Caco-2 (cell line): ENCODE measurements at places on chromosomes 4 and X. TPM values are rescaled to one million over a fixed set of nuclear protein-coding genes. Genes with fewer than 3 reads are reported as not detected.
A peak's percentile ranks its signal among the peaks of the same experiment; 100 is the strongest.

DNA sequence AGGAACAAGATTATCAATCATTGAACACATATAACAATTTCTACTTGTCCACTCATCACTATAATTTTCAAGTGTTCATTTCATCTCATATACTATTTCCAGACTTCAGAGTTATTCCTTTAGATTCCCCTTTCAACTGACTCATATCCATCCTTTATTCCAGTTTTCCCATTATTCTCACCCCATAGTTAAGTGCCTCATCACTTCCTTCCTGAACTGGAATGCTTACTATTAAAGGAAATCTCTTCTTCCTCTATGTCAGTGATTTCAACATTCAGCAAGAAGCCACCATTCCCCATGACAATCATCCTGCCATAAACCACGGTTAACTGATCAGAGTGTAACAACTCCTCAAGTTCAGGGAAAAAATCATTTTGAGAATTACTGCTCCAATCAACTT lies 198.9 kb downstream of the FBXO8 start:
- no peaks in the 10 kb centered on the region for H3K36me3 ChIP-seq
- H3K4me1 ChIP-seq: peaks cover 8% of the 10 kb centered on the region
- no peaks in the 10 kb centered on the region for H3K27me3 ChIP-seq

- no peak overlapping the region for H3K4me3 ChIP-seq
- no peak overlapping the region for H3K27ac ChIP-seq
- H3K27me3 ChIP-seq: no peaks in the 10 kb centered on the region
- no peak for DNase-seq
- no peaks in the 10 kb centered on the region for H3K4me1 ChIP-seq
Measured at GRCh38 chr4:128917781-128918180, 108.3 kb downstream of the JADE1 start.

DNA sequence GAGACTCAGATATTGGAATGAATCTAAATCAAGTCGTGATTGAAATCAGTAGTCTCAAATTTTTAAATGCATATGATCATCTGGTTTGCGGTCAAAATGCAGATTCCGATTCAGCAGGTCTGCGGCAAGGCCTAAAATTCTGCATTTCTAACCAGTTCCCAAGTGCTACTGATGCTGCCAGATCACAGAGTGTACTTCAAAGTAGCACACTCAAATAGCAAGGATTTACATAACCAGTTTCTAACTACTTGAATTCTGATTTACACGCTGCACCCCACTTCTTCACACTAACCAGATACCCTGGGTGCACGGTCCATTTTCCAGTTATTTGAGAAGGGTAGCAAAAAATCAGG lies 752 bp downstream of the MBTPS2 start:
- H3K27ac ChIP-seq: peak overlapping the region; percentile 87
- H3K4me3 ChIP-seq: peak overlapping the region; percentile 86
- H3K36me3 ChIP-seq: no peaks in the 10 kb centered on the region
- peaks cover 10% of the 10 kb centered on the region for H3K4me1 ChIP-seq
- no peaks in the 10 kb centered on the region for H3K27me3 ChIP-seq
- no peak for DNase-seq

- no peaks in the 10 kb centered on the region for H3K36me3 ChIP-seq
- DNase-seq: no peak
- no peaks in the 10 kb centered on the region; the same call in 1 of the 2 replicates for H3K27me3 ChIP-seq
- no peak overlapping the region for H3K27ac ChIP-seq
Measured at GRCh38 chr4:84563002-84563401, 19.9 kb upstream of the CDS1 start.

The PPBP gene
- not detected in 2 replicates for total RNA-seq

DNA sequence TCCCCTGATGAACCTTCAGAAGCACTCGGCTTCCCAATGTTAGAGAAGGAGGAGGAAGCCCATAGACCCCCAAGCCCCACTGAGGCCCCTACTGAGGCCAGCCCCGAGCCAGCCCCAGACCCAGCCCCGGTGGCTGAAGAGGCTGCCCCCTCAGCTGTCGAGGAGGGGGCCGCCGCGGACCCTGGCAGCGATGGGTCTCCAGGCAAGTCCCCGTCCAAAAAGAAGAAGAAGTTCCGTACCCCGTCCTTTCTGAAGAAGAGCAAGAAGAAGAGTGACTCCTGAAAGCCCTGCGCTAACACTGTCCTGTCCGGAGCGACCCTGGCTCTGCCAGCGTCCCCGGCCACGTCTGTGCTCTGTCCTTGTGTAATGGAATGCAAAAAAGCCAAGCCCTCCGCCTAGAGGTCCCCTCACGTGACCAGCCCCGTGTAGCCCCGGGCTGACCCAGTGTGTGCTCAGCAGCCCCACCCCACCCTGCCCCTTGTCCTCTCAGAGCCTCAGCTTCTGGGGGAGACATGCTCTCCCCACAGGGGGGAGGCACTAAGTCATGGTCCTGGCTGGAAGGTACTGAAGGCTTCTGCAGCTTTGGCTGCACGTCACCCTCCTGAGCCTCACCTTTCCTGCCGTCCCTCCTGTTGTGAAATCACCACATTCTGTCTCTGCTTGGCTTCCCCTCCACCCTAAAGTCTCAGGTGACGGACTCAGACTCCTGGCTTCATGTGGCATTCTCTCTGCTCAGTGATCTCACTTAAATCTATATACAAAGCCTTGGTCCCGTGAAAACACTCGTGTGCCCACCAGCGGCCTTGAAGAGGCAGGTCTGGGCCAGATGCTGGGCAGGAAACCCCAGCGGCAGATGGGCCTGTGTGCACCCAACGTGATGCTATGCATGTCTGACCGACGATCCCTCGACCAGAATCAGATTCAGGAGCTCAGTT lies 34.7 kb downstream of the NOP14 start:
- peaks cover 8% of the 10 kb centered on the region; the same call in 1 of the 2 replicates for H3K4me1 ChIP-seq
- H3K27ac ChIP-seq: peak overlapping the region; percentile 49
- peak; percentile 39 for DNase-seq
- H3K4me3 ChIP-seq: no peak overlapping the region
- no peaks in the 10 kb centered on the region; the same call in none of the 2 replicates for H3K36me3 ChIP-seq

DNA sequence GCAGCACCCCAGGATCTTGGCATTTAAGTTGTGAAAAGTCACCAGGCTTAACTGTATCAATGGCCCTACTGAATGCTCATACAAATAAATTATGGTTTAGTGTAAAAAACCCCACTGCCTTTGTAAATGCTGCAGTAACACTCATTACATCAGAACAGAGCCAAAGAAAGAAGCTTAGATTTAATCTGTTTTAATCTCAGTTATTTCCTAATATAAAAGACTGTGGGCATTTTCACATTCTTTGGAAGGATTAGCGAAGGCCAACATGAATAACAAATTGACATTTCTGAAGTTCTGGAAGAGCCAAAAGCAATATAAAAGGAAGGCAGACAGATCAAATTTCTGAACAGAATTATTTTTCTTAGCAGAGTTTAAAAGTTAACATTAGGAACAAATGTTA lies 140.0 kb upstream of the HCCS start:
- H3K36me3 ChIP-seq: no peaks in the 10 kb centered on the region
- no peak overlapping the region for H3K4me3 ChIP-seq
- no peaks in the 10 kb centered on the region for H3K4me1 ChIP-seq
- DNase-seq: no peak
- no peaks in the 10 kb centered on the region for H3K27me3 ChIP-seq
- no peak overlapping the region for H3K27ac ChIP-seq

The AKAP4 gene
- total RNA-seq: not detected in 2 replicates

- no peak for DNase-seq
- H3K4me3 ChIP-seq: no peak overlapping the region
- H3K4me1 ChIP-seq: peaks cover 26% of the 10 kb centered on the region
- H3K27me3 ChIP-seq: no peaks in the 10 kb centered on the region
Measured at GRCh38 chrX:38275615-38276014, 51.7 kb downstream of the RPGR start.

The SMIM14 gene
- total RNA-seq: 37.6 and 41.0 TPM in 2 replicates

The RPGR gene
- 8.0 and 8.5 TPM in 2 replicates for total RNA-seq

GRCh38 chr4:24537025-24537424 lies 47.3 kb downstream of the DHX15 start:
- H3K27ac ChIP-seq: no peak overlapping the region
- no peaks in the 10 kb centered on the region for H3K27me3 ChIP-seq
- 0 out of 2 replicates have a peak, but pooled peaks cover 4% of the 10 kb centered on the region for H3K4me1 ChIP-seq
- H3K4me3 ChIP-seq: no peak overlapping the region

The JAKMIP1 gene
- total RNA-seq: not detected in 2 replicates

DNA sequence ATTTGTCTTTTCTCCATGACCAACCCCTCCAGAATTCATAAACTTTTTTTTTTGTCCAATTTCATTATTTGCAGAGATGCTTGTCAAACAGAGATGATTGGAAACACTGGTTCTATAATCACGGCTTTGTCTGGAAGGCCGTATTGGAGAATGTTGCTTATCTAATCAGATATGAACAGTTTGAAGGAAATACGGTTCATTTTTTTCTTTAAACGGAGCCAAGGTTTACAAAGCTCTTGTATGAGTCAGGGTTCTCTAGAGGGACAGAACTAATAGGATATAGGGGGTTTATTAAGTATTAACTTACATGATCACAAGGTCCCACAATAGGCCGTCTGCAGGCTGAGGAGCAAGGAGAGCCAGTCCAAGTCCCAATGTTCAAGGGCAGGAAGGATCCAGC lies 1415.8 kb downstream of the C4orf33 start:
- no peak overlapping the region for H3K4me3 ChIP-seq
- no peaks in the 10 kb centered on the region for H3K27me3 ChIP-seq
- H3K27ac ChIP-seq: no peak overlapping the region
- H3K36me3 ChIP-seq: no peaks in the 10 kb centered on the region

DNA sequence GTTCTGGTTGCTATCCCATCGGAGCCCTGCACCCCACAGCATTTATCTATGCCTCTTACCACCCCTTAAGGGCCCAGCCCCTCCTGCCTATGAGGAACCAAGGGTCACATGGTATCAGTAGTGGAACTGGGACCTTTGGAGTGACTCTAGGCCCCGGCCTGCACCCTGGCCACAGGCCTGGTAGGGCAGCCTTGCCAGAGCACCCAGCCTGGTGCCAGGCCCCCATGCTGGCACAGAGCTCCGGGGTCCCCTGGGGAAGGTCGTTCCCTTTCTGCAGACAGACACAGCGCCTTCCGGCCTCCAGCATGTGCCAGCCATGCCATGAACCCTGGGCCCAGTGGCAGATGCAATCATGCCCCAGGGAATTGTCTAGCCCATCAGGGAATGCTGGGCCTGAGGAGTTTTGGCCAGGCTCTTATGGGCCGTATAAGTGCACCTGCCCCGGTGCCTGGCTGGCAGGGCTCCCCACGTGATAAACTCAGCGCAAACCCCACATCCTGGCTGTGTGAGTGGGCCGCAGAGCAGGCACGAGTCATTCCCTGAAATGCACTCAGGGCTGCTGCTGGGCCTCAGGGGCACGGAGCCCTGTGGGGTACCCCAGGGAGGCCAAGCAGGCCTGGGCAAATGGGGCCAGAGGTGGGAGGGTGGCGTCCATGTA lies 19.8 kb upstream of the ADD1 start:
- no peaks in the 10 kb centered on the region for H3K36me3 ChIP-seq
- no peak overlapping the region for H3K4me3 ChIP-seq
- no peaks in the 10 kb centered on the region for H3K27me3 ChIP-seq
- H3K4me1 ChIP-seq: no peaks in the 10 kb centered on the region
- H3K27ac ChIP-seq: no peak overlapping the region
- DNase-seq: no peak

DNA sequence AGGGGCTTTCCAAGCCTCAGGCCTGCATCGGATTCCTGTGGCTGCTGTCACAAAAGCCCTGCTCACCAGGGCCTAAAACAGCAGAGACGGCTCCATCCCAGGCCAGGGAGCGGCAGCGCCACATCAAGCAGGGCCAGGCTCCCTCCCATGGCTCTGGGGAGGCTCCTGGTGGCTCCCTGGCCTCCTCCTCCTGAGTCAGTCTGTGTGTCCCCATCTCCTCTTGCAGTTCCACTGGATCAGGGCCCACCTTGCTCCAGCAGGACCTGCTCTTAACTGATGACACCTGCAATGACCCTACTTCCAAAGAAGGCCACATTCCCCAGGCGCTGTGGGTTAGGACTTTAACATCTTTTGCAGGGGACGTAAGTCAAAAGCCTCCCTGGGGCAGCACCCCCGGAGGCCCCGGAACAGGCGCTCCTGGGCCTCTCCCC lies 51.9 kb downstream of the CPZ start:
- H3K4me1 ChIP-seq: no peaks in the 10 kb centered on the region
- H3K27ac ChIP-seq: no peak overlapping the region
- H3K36me3 ChIP-seq: no peaks in the 10 kb centered on the region
- DNase-seq: no peak
- no peak overlapping the region for H3K4me3 ChIP-seq
- no peaks in the 10 kb centered on the region for H3K27me3 ChIP-seq

DNA sequence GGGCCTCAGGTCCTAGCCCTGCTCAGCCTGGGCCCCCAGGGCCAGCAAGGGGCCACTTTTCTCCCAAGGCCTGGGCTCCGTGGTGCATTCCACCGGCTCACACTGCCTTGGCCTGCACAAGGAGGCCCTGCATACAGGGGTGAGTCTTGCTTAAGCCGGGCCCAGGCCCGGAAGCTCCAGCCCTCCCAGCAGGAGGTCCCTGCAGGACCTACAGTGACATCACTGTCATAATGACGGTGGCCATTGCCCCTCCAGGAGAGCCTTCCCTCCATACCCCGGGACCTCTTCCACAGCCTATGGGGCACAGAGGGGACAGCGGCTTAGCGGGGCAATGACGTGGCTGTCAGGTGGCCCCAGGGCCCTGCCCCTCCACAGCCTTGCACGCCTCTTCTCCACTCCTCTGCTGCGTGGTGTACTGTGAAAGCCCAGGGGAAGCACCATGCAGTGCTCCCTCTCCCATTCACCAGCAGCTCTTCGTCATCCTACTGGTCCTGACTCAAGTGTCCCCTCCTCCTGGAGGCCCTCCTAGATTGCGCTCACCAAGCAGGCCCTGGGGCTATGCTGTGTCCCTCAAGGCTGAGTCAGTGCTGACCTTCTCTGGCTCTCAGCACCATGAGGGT lies 32.3 kb upstream of the AFAP1 start:
- H3K36me3 ChIP-seq: no peaks in the 10 kb centered on the region
- DNase-seq: no peak
- no peak overlapping the region for H3K4me3 ChIP-seq
- peak overlapping the region; percentile 97 for H3K27ac ChIP-seq
- H3K27me3 ChIP-seq: no peaks in the 10 kb centered on the region

- peak overlapping the region; percentile 86 for H3K27ac ChIP-seq
- peaks cover 11% of the 10 kb centered on the region for H3K4me1 ChIP-seq
- peaks cover 6% of the 10 kb centered on the region for H3K36me3 ChIP-seq
- no peak overlapping the region for H3K4me3 ChIP-seq
- H3K27me3 ChIP-seq: no peaks in the 10 kb centered on the region
Measured at GRCh38 chr4:110618581-110619462, 4.1 kb downstream of the PITX2 start.

The SSX1 gene
- total RNA-seq: not detected in 2 replicates

GRCh38 chr4:2304877-2305561 lies 43.1 kb upstream of the MXD4 start:
- no peaks in the 10 kb centered on the region for H3K4me1 ChIP-seq
- DNase-seq: no peak
- H3K36me3 ChIP-seq: no peaks in the 10 kb centered on the region
- no peaks in the 10 kb centered on the region for H3K27me3 ChIP-seq

GRCh38 chrX:10457092-10457491 lies 163.3 kb downstream of the MID1 start:
- no peaks in the 10 kb centered on the region for H3K27me3 ChIP-seq
- no peak overlapping the region for H3K27ac ChIP-seq
- DNase-seq: no peak
- H3K4me3 ChIP-seq: no peak overlapping the region

- DNase-seq: no peak
- H3K4me3 ChIP-seq: no peak overlapping the region
- no peak overlapping the region for H3K27ac ChIP-seq
- H3K27me3 ChIP-seq: no peaks in the 10 kb centered on the region
- no peaks in the 10 kb centered on the region for H3K36me3 ChIP-seq
Measured at GRCh38 chr4:169851750-169852149, 94.0 kb upstream of the HPF1 start.
